Activated CD8-positive, alpha-beta T cell treated with anti-CD3 and anti-CD28 coated beads for 36 hours (primary cell): ENCODE measurements at places on chromosomes 5 and 9.
A peak's percentile ranks its signal among the peaks of the same experiment; 100 is the strongest.

- H3K4me3 ChIP-seq, result no peak overlapping the region
- H3K27ac ChIP-seq, result no peak overlapping the region
- H3K27me3 ChIP-seq, result no peaks in the 10 kb centered on the region
- H3K36me3 ChIP-seq, result no peaks in the 10 kb centered on the region
Measured at GRCh38 chr9:126386088-126386487, 59.5 kb downstream of the MVB12B start.

- H3K4me1 ChIP-seq, result no peaks in the 10 kb centered on the region
- peaks cover 5% of the 10 kb centered on the region for H3K36me3 ChIP-seq
- no peak for DNase-seq
- no peak overlapping the region for H3K27ac ChIP-seq
- H3K27me3 ChIP-seq, result peaks cover 19% of the 10 kb centered on the region
Measured at GRCh38 chr9:69936427-69936826, 107.2 kb upstream of the MAMDC2 start.

DNA sequence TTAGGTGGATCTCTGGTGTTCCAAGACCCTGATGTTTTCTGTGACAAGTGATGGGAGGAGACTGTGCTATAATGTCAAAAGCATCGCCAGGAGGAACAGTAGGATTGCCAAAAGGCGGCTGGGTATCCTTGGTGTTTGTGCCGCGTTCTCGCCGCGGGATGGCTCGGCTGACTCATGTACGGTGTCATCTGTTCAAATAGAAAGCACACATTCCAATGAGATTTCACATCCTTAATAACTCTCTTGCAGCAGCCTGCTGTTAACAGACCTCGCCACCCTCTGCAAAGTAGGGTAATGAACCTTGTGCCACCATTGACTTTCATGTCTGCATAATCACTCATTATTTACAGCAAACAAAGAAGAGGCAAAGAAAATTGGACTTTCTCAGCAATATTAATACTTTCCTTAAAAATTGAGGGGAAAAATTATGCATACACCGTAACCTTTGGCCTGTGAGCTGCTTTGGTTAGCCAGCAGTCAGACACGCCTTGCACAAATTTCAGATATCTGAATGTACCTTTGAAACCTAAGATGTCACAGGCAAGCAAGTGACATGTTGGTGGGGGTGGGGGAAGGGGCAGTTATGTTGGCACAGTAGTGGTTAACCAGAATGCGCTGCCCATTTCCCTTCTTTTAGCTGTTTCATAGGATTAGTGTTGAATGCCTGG is 289.4 kb downstream of the EFNA5 start:
- H3K36me3 ChIP-seq, result no peaks in the 10 kb centered on the region
- H3K27me3 ChIP-seq, result no peaks in the 10 kb centered on the region
- H3K4me1 ChIP-seq, result no peaks in the 10 kb centered on the region
- DNase-seq, result no peak
- H3K27ac ChIP-seq, result no peak overlapping the region

- no peaks in the 10 kb centered on the region for H3K36me3 ChIP-seq
- H3K4me3 ChIP-seq, result no peak overlapping the region
- peak; percentile 44 for DNase-seq
- H3K27me3 ChIP-seq, result no peaks in the 10 kb centered on the region
- H3K4me1 ChIP-seq, result peaks cover 7% of the 10 kb centered on the region
- no peak overlapping the region for H3K27ac ChIP-seq
Measured at GRCh38 chr5:56190497-56190896, 42.6 kb downstream of the ANKRD55 start.

GRCh38 chr5:3787604-3788003 is 192.0 kb downstream of the IRX1 start:
- no peak for DNase-seq
- no peak overlapping the region for H3K4me3 ChIP-seq
- H3K27me3 ChIP-seq, result peaks cover 6% of the 10 kb centered on the region
- no peaks in the 10 kb centered on the region for H3K36me3 ChIP-seq
- no peak overlapping the region for H3K27ac ChIP-seq
- no peaks in the 10 kb centered on the region for H3K4me1 ChIP-seq
